IMR-90 (cell line): ENCODE measurements at places on chromosomes 3 and 15.
A peak's percentile ranks its signal among the peaks of the same experiment; 100 is the strongest.

DNA sequence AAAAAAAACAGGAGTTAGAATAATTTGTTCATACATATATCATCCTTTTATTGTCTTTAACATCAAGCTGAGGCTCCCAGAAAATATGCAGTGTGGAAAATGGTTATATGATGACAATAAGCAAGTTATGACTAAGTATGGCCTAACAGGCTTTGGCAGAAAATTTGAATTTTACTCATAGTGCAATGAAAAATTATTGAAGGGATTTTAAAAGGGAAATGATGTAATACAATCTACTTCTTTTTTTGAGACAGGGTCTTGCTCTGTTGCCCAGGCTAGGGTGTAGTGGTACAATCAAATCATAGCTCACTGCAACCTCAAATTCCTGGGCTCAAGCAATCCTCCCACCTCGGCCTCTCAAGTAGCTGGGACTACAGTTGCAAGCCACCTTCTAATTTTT is 78.7 kb downstream of the FAIM start:
- H3K4me3 ChIP-seq: no peak overlapping the region
- peak; percentile 65 for DNase-seq
- H3K27ac ChIP-seq: no peak overlapping the region
- H3K27me3 ChIP-seq: no peaks in the 10 kb centered on the region

DNA sequence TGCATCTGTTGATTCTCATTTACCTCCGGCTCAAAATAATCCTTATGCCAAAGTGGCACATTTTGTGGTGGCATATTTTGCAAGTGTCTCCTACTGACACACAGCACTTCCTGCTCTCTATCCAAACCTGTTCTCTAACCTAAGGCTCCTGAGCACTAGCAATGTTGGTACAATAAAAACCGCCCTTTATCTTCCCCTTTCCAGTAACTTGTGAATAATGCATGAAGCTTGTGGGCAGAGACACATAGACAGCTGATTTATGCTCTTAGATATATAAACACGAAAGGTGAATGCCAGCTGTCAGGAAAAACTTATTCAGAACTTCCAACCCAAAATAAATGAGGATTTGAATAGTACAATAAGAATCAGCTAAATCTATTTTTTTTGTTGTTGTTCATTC is 34.6 kb upstream of the ARPIN start:
- H3K4me1 ChIP-seq: no peaks in the 10 kb centered on the region
- no peak for DNase-seq
- no peak overlapping the region for H3K27ac ChIP-seq
- H3K36me3 ChIP-seq: no peaks in the 10 kb centered on the region
- no peak overlapping the region for H3K4me3 ChIP-seq

DNA sequence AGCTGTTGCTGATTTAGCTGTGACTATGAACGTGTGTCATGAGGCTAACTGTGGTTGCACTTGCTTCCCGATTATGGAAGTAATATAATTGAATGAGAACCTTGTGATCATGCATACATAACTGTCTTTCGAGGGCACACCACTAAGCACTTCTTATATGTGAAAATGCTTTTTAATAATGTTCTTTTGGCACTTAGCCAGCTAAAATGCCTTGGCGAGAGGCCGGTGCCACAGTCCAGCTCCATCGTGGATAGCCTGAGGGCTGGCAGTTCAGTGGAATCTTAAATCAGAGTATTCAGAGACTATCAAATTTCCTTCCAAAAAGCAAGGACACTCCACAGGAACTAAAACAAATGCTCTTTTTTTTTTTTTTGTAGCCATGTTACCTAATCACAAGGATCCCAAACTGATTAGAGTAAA is 161.6 kb upstream of the FRMD4B start:
- H3K27ac ChIP-seq: no peak overlapping the region
- H3K36me3 ChIP-seq: no peaks in the 10 kb centered on the region
- peaks cover 8% of the 10 kb centered on the region for H3K27me3 ChIP-seq
- no peak overlapping the region for H3K4me3 ChIP-seq

DNA sequence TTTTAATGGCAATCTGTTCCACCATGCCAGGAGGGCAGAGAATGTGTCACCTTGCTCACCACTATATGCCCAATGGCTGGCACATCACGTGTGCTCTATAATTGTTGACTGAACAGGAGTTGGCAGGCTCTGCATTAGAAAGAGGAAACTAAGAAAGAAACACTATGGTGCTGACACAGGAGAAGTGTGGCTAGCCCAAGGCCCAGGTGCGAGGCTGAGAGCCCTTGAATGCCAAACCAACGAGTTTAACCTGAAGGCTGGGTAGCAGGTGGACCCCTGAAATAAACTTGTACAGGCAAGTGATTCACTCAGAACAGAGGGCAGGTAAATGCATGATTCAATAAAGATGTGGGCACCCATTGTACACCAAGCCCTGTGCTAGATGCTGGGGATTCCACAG is 2.4 kb downstream of the CHCHD4 start:
- no peaks in the 10 kb centered on the region for H3K27me3 ChIP-seq
- no peak for DNase-seq
- peaks cover 3% of the 10 kb centered on the region for H3K36me3 ChIP-seq
- no peak overlapping the region for H3K27ac ChIP-seq

GRCh38 chr15:54638666-54639065 is 558.1 kb downstream of the RSL24D1 start:
- no peak for DNase-seq
- H3K4me3 ChIP-seq: no peak overlapping the region
- no peak overlapping the region for H3K27ac ChIP-seq
- H3K27me3 ChIP-seq: no peaks in the 10 kb centered on the region
- no peaks in the 10 kb centered on the region for H3K36me3 ChIP-seq

DNA sequence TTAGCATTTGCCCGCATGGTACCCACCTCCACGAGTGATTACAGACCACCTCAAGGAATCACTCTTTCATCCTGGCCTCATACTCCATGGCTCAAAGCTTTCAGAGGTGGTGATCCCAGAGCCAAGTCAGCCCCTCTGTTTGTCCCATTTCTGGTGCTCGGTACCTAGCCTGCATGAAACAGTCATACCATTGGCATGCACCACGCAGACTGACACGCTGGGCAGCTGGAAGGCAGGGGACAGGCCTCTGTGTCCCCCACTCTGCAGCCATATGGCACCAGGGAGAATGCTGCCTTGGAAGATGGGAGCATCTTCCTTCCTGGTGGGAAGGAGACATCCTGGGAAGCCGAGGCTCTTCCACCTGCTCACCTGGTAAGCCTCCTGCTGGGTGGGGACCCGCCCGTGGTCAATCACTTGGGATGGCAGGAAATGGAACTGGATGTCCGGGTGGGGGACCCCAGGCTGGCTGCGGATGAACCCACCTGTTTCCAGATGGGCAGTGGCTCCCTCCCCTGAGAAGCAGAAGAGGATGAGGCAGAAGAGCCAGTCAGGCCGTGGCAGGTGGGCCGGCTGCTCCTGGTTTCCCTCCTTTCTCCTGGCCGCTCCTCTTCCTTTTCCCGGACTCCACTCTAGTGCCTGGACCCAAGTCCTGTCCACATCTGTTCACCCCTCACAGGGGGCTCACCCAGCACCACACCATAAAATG is 26.9 kb downstream of the CHDH start:
- DNase-seq: no peak
- peaks cover 7% of the 10 kb centered on the region for H3K27me3 ChIP-seq
- no peak overlapping the region for H3K4me3 ChIP-seq
- no peak overlapping the region for H3K27ac ChIP-seq

- no peak overlapping the region for H3K4me3 ChIP-seq
- H3K27me3 ChIP-seq: no peaks in the 10 kb centered on the region
- H3K4me1 ChIP-seq: peaks cover 25% of the 10 kb centered on the region
- H3K27ac ChIP-seq: no peak overlapping the region
- peaks cover 4% of the 10 kb centered on the region; the same call in 1 of the 2 replicates for H3K36me3 ChIP-seq
- no peak for DNase-seq
Observed at GRCh38 chr15:48557335-48557734, 88.2 kb downstream of the FBN1 start.
